ENCODE measurements at places on chromosomes 6 and 20.

- DNase-seq = no peak
Observed at GRCh38 chr6:152129691-152130151, 322.2 kb downstream of the ESR1 start.

DNA sequence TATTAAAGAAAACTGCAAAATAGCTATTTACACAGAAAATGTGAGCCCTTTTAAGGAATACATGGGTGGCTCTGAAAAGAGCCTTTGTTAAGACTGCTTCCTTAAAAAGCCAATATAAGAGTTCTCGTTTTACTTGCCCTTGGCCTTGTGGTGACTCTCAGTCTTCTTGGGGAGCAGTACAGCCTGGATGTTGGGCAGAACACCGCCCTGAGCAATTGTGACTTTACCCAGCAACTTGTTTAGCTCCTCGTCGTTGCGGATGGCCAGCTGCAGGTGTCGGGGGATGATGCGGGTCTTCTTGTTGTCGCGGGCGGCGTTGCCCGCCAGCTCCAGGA is 111.5 kb downstream of the HFE start:
- DNase-seq = no peak

GRCh38 chr6:169454872-169455204 is 201.2 kb upstream of the THBS2 start:
- no peak for DNase-seq

GRCh38 chr6:69343851-69344250 is 453.0 kb downstream of the LMBRD1 start:
- DNase-seq = no peak

GRCh38 chr6:113127786-113128419 is 729.2 kb upstream of the MARCKS start:
- no peak for DNase-seq

DNA sequence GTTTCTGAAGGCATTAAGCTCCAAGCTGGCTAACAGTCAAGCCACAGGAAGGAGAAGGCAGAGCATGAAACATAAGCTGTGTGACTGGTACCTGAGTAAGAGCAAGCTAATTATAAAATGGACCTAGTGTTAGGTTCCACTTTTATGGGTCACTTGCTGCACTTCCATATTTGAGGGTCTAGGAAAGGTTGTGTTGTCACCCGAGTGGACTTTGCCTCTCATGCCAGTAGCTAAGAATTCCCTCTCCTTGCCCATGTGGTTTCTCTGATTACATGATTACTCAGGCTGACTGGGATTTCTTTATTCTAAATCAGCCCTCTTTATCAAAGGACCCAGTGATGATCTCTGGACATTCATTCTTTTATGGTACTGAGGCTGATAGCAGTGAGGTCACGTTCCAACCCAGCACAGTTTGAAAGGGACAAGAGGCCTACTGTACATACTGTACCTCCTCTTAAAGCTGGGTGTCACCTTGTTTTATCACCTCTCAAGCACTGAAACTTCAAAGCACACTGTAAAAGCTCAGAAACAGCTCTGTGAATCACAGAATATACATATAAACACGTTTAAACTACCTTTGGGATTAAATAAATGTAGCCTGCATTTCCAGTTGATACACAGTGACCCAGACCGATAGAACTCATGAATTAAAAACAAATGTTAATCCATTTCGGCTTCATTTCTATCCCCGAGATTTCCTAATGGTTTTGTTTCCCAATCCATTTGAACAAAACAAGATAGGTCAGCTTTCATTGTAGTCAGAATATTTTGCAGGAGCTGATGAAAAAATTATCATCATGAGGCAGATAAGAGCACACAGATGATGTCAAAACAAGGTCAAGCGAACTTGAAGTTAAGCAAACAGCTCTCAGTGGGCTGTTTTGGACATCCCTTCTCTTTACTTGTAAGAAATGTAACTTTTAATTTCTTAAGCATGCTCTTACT is 96.5 kb downstream of the ALDH8A1 start:
- DNase-seq = no peak

- no peak for DNase-seq
Observed at GRCh38 chr6:81727876-81728517, 24.5 kb downstream of the TENT5A start.

DNA sequence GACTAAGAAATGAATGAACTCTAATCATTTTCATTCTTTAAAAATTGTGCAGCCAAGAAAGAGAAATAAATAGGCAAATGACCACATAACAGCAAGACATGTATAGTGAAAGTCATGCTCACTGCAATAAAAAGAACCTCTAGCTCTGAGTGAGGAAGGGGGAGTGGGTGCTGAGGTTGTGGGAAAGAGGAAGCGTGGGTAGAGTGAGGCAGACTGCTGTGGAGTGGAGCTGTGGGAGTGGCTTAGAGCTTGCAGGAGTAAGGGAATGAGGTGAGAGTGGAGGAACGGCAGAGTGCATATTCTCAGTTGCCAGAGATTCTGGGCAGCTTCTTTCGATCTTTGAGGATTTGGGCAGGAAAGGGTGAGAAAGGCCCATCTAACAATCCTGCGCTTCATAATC is 10.4 kb downstream of the DEFB129 start:
- DNase-seq = peak; percentile 38

GRCh38 chr6:34950849-34951248 is 61.8 kb downstream of the ANKS1A start:
- no peak for DNase-seq

GRCh38 chr6:120994573-120994967 is 339.7 kb downstream of the TBC1D32 start:
- DNase-seq = no peak

DNA sequence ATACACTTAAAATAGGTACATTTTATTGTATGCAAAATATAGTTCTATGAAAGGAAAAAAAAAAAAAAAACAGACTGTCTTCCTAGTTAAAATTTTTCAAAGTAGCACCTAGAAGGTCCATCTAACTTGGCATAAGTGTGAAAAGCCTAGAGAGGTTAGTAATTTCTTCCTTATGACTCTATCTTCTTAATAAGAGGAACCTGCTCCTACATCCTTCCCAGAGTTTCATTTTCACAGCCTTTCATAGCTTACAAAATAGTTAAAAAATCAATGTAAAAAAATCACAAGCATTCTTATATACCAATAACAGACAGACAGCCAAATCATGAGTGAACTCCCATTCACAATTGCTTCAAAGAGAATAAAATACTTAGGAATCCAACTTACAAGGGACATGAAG is 28.8 kb downstream of the OGFRL1 start:
- no peak for DNase-seq

- no peak for DNase-seq
Observed at GRCh38 chr6:170067923-170068360, 222.9 kb downstream of the DLL1 start.

DNA sequence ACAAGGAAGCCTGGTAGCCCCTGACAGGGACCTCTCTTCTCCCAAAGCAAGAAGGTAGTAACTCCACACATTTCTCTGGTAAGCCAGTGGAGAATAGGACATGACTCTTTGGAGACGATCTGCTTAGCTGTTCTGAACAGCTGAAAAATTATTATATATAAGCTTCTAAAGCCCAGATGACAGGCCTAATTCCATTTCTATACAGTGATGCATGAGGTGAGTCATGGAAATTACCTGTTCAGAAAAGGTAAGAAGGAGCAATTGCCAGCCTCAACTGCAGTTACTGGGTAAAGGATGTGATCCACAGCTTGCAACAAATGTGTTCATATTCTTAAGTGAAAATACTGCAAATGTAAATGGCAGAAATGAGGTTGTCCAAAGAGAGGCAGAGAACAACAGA is 54.0 kb downstream of the PREP start:
- no peak for DNase-seq

DNA sequence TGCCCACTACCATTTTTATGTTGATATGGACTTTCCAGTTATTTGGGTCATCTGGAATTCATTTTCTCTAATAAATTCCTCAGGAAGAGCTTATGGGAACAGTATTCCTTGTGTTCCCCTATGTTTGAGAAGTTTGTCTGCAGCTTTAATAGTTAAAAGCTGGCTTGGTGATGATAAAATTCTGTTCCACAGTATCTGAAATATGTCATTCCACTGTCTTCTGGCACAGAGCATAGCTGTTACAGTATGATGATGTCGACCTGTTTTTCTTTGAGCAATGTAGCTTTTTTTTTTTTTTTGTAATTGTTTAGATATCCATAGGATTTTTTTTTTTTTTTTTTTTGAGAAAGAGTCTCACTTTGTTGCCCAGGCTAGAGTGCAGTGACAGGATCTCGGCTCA is 43.2 kb downstream of the NCOA3 start:
- no peak for DNase-seq

DNA sequence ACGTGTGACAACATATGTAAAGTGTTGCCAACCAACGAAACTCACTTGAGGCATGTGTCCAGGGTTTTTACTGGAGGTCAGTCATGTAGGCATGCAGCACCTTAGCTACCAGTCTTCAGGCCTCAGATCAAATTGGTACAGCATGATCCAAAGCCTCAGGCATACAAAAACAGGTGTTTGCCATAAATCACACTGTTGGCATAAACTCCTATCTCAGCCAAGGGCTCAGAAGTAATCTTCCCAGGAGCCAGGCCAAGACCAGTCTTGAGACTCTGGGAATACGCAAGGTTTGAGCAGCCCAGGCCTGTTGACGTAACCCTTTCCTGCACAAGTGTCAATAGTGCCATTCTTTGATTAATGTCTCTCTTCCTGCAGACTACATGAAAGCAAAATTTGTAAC is 163.5 kb downstream of the PRL start:
- no peak for DNase-seq

DNA sequence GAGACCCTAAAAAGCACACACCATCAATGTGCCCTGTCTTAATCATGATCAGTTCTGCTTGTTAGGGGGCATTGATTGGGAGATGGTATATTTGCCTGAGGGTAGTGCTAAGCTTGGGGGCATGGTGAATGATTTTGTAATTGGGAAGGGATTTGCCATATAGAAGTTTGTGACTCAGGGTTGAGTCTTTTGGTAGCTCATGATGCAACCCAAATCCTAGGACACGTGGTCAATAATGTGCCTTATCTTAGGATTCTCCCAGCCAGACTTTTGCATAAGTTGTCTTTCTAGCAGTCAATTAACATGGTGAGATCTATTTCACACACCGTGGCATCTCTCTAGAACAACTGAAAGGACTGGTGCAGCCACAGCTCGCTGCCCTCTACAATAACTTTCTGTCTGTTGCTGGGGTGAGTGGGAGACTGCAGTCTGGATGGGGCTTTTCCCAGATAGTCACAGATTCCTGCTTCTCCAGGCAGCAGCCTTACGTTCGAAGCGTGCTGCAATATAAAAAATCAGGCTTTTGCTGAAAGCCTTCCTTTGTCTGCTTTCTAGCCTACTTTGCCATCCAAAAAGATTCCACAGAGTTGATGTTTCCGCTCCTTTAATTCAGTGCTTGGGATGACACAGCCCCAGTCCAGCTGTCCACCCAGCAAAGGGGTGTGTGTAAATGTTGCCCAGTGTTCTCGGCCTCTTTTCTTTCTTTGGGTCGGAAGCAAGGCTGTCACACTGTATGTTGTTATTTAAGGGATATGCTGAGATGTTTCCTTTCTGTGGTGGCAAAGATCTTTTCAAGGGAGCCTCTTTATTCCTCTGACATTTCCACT is 58.9 kb downstream of the ID4 start:
- no peak for DNase-seq

DNA sequence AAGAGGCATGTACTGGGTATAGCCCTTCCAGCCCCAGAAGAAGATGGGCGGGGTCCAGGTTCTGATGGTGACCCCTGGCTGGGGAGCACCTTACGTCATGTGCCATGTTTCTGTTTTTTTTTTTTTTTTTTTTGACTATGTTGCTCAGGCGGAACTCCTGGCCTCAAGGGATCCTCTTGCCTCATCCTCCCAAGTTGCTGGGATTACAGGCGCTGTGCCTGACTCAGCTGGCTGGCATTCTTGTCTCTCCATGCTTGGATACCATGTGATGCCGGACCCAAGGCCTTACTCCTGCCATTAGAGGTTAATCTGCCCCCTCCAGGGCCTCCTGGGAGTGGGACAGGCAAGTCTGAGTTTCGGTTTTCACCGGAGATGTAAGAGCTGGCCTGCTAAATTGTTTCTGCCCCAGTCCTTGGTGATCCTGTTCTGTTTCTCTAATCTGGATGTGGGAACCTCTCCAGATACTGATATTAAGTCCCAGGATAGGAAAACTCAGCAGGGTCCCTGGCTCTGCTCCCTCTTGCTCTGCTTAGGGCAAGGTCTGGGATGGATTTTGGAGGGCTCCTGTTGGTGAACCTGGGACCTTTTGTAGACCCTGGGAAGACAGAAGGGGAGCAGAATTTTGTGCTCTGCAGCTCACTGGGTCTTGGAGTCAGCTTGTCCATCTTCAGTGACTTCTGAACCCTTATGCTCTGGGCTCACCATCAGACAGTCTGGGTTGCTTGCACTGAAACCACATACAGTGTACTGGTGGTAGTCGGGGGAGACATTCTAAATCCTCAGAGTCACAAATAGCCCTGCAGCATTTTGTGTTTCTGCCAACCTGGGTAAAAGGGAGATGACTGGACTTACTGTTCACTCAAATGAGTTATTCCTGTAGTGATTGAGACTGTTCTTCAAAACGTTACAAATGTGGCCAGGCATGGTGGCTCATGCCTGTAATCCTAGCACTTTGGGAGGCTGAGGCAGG is 45.1 kb downstream of the PTK7 start:
- DNase-seq = no peak

DNA sequence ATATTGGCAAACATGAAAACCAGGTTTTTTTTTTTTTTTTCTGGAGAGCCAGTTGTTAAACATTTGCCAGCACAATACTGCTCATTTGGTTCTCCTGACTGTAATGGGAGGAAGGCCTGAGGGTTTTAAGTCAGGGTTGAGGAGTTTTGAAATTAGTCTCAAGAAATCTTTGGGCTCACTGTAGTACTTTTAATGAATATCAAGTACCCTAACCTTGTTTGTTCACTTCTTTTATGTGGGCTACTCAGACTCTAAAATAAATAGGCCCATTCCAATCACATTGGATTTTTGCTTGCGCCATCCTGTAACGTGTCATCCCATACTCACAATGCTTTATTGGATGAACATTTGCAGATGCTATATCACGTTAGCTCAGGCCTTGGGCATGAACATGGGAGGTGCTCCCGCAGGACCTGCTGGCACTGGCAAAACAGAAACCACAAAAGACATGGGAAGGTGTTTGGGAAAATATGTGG is 146.9 kb downstream of the DNAH8 start:
- no peak for DNase-seq

DNA sequence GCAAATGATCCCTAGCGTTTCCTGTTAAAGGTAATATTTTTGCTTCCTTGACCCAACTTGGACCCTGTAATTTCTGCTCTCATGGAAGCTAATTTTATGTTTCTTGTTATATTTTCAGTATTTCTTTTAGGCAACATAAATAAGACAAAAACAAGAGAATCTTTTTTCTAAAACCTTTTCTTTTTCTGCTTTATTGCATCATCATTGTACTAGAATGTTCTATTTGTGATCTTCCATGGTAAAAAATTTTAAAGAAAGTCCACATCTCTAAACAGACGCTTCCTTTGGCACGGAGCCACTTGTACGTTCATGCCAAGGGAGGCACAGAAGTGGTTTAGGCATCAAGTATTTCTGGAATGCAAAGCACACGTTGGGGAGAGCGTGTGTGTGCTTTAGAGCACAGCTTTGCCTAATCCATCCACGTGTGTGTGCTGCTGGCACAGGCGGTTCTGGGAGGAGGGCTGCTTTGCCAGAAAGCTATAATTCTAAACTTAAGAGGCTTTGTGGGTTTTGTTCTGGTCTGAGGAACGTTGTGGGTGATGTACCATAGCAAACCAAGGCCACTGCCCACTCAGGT is 98.3 kb downstream of the SASH1 start:
- DNase-seq = no peak

- peak; percentile 13 for DNase-seq
Observed at GRCh38 chr6:106026748-106027715, 59.1 kb upstream of the PRDM1 start.
